Effector memory CD4-positive, alpha-beta T cell (primary cell): ENCODE measurements at places on chromosomes 7 and 10.

DNA sequence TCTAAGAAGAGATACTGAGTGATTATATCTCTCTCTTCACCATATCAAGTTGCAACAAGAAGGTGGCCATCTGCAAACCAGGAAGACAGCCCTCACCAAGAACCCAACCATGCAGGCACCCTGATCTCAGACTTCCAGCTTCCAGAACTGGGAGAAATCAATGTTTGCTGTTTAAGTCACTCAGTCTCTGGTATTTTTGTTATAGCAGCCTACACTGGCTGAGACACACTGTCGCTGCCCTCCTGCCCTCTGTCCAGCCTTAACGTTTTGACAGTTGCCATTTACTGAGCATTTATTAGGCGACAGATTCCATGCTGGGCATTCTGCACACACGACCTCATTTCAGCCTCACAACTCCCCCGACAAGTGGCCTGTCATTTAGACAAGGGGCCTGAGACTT, 9.5 kb upstream of the HMX3 start:
- no peak for DNase-seq

GRCh38 chr10:97520978-97521761, 22.4 kb downstream of the UBTD1 start:
- DNase-seq, result no peak

DNA sequence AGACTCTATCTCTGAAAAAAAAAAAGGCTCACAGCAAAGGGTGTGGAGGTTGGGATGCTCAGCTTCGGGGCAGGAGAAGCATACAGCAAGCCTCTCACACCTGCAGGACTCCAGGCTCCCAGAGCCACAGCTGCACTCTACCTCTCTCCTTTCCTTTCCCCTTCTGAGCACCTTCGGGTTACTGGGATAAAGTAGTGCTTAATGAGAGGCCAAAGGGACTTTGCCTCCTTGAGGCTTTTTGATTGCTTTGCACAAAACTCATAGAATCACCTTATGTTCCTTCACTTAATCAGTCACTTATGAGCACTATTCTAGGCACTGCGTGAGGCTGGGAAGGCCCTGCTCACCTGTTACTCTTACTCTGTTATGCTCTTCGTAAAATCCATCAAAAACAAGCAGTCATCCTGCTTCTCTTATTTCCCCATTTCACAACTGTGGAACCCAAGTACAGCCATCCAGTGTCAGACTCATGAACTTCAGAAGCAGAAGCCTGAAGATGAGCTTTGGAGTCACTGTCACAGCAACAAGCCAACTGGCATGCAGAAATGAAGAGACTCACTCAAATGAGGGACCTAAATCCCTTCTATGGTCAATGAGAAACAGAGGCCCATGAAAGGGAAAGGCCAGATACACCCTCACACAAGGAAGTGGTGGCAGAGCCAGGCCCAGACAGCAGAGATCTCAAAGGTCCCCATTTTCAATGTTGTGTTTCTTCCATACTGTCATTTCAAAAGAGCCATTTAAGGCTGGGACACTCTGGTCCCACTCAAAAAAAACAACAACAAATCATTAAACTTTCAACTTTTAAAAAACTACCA, 205.4 kb downstream of the KCNMA1 start:
- DNase-seq, result no peak

DNA sequence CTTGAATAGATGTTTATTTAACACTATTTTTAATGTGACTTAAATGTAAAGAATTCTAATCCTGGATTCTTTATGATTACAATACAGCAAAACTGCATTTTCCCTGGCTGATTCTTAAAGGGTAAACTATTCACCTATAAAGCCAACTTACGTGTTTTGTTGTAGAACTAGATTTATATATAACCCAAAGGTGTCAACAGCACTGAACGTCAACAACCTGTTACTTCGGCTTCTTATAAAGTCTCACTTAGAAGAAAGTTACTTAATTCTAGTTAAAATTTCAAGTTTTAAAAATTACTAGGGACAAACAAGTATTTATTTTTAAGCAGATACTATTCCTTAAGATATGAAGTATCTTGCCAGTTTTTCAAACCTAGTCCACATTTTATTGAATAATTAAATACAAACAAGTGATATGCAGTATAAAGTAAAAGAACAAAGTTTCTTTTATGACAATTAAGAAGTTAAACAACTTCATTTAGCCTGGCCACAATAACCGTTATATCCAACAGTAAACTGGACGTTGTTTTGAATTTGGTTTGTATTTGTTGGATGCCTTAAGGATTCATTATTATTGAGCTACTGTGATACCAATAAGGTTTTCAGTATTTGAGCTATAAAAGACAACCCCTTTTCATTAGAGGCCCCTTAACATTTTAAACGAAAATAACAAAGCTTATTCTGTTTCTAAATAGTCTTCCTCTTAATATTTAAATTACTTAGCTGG, 83.1 kb downstream of the SNX10 start:
- no peak for DNase-seq
